NT2/D1 (cell line): ENCODE measurements at places on chromosomes 4 and X.

DNA sequence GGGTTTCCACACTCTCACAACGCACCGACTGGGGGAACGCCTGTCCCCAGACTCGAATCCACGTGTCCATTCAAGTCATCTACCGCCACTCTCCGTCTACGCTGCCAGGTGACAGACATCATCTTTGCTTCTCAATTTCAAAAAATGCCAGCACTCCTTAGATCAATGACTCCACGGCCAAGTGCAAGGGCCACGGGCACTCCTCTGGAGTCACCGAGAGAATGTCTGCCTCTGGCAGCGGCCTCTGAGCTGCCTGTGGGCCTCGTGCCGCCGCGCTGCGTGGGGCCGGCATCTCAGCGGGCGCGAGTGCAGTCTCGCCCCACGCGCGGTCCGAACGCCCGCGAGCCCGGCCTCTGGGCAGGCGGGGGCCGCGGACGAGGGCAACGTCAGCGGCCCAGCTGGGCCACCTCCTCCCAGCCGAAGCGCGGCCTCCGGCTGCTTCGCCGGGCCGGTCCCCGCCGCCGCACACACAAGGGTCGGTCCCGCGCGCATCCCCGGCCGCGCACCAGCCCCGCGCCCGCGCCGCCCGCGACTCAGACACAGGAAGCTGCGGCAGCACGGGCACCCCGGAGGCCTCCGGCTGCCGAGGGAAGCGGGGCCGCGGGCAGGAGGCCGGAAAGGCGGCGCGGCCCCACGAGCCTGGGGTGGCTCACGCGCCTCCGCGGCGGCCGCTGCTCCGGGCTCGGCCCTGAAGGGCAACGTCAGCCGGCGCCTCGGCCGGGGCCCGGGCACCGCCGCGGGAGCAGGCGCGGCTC is 450 bp downstream of the ACSL1 start:
- DNase-seq, result no peak

DNA sequence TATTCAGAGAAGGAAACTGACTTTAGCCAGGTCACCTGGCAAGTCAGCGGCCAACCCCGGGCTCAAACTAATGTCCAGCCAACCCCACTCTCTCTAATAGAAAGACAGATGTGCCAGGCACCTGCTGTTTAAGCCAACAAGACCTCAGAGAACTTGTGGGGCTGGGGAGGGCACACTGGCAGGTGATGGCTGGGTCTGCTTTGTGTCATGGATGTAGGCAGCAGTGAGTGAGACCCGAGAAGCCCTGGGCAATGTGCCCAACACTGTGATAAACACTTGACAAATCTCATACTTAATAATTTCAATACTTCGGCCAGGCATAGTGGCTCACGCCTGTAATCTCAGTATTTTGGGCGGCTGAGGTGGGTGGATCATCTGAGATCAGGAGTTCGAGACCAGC is 9.0 kb upstream of the CD99L2 start:
- DNase-seq, result no peak

DNA sequence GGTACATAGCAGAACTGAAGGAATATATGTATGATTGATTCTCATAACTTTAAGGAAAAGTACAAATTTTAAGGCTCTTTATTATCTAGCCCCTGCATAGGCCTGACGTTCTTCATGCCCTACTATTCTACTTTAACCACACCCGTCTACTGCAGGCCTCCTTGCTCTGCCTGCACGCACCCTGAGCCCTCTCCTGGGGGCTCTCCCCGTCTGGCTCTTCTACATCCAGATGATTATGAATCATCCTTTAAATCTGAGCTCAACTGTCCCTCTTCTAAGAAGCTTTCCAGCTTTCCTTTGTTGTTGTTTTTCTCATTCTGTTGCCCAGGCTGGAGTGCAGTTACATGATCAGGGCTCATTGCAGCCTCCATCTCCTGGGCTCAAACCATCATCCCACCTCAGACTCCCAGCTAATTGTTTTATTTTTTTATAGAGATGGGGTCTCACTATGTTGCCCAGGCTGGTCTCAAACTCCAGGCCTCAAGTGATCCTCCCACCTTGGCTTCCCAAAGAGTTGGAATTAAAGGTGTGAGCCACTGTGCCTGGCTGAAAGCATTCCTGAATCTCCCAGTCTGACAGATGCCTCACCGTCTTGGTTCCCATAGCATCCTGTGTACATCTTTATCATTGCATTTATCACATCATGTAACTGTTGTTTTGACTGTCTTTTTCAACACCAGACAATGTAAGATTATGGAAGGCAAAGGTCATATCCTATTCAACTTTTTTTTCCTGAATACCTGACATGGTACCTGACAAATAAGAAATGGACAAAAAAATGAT is 89.2 kb downstream of the WDFY3 start:
- no peak for DNase-seq

GRCh38 chrX:21715337-21715736 is 42.6 kb downstream of the SMPX start:
- DNase-seq, result no peak

DNA sequence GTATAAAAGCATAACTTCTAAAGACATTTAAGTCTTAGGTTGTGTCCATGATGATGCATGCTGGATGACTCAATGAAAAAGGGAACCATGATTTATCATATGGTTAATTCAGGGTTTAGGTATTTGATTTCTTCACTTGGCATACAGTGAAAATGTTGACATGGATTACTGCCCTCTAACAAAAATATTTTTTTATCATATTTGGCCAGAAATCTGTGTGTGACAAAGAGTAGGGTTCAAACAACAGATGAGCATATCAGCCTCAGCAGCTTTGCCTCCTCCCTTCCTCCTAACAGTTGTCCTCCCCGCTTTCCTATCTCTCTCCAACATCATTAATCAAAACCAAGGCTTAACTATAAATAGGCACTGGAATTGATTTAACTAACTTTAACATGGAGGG is 46.3 kb downstream of the ARHGAP6 start:
- no peak for DNase-seq

- DNase-seq, result no peak
Observed at GRCh38 chrX:47628982-47629381, 748 bp downstream of the CFP start.

DNA sequence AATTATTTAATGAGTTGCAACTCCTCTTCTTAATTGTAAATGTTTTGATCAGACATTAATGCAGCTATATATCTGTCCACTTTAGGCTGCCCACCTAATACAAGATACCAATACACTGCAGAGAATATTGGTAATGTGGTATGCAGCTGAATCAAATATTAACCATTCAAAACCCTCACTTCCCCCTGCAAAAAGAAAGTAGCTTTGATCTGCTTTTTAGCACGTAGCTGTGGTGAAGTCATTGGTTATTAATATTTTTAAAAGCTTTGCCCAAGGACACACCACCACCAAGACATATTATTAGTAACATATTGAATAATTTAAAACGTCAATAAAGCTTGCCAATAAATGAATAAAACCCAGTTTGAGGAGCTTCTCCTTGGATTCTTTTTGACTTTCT is 28.6 kb upstream of the CYP2U1 start:
- DNase-seq, result no peak

DNA sequence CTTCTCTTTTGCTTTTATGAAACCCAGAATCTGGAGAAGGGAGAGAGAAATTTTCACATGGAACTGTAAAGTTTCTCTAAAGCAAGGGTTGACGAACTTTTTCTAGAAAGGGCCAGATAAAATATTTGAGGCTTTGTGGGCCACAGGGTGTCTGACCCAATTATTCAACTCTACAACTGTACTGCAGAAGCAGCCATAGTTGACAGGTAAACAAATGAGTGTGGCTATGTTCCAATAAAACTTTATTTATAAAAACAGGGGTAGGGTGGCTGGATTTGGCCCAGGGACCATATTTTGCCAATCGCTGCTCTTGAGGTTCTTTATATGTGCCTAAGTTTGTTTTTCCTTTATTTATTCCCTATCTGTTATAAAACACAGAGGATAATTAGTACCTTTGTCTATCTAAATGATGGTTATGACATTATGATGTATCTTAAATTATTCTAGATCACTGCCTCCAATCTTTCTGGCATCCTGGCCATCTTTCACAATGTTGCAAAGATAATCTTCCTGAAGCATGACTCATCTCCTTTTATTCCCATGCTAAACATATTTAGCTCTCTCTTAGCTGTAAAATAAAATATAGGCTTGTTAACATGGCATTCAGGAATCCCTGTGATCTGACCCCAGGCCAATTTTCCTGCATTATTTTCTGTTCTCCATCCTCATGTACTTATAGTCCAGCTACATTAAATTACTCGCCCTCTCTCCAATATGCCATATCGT is 106.8 kb upstream of the CBLL2 start:
- DNase-seq, result no peak

- no peak for DNase-seq
Observed at GRCh38 chr4:15691346-15692135, 9.9 kb downstream of the FAM200B start.

- DNase-seq, result no peak
Observed at GRCh38 chr4:76449833-76450232, 14.8 kb downstream of the SHROOM3 start.

- DNase-seq, result no peak
Observed at GRCh38 chr4:153592064-153592463, 92.0 kb upstream of the TLR2 start.

GRCh38 chr4:34202154-34202553 is 2042.2 kb downstream of the ARAP2 start:
- DNase-seq, result no peak

DNA sequence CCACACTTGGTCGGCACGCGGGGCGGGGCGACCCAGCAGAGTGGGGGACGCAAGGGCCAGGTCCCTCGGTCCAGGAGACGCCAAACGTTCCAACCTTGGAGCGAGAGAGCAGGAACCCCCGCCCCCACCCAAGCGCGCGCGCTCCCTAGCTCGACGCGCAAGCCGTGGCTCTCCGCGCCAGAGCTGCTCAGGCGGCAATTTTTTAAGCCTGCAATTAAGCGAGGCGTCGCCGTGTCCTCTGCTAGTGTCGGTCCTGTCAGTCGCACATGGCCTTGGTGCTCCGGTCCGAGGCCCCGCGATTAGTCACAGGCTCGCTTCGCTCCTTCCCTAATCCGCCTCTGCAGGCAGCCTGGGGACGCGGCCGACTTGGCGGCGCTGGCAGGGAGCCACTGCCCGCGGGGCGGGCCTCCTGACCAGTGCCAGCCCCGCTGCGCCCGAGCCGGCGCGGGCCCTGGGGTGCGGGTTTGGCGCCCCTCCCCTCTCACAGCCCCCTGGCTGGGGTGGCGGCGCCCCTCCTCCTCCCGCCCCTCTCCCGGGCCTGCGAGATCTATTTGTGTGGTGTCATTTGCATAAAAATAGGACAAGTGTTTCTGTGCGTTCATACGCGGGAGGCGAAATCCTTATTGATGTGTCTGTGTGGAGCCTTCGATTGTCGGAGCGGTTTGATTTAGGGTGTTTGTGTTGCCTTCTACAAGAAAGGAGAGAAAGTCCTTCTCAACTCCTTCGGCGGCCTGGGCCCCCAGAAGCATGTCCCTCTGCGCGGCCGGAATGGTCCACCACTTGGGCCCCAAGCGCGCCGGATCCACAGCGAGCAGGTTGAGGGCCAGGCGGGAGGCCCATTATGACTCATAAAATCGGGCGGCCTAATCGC is 9.8 kb upstream of the BCOR start:
- DNase-seq, result no peak

GRCh38 chr4:36313703-36314102 is 32.3 kb downstream of the DTHD1 start:
- DNase-seq, result no peak

DNA sequence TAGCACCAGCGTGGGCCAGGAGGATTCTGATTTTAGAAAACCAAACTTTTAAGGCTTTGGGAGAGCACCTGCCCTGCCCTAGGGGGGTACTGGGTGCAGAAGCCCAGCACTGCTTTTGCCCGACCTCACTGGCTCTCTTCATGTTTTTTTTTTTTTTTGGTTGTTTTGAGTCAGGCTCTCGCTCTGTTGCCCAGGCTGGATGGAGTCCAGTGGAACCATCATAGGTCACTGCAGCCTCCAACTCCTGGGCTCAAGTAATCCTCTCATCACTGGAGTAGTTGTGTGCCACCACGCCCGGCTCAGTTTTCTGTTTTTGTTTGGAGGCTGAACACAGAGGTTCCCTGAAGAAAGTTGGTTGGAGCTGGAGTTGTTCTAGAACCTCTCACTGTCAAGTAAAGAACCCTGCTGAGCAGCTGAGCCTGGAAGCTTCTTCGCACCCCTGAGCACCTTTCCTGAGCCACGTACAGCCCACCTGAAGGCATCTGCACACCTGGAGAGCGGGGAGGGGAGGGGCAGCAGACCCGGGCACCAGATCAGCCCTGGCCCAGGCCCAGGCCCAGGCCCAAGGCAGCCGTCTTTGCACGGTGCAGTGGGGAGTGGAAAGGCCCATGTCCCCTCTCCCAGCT is 49.5 kb downstream of the SHROOM2 start:
- DNase-seq, result no peak

DNA sequence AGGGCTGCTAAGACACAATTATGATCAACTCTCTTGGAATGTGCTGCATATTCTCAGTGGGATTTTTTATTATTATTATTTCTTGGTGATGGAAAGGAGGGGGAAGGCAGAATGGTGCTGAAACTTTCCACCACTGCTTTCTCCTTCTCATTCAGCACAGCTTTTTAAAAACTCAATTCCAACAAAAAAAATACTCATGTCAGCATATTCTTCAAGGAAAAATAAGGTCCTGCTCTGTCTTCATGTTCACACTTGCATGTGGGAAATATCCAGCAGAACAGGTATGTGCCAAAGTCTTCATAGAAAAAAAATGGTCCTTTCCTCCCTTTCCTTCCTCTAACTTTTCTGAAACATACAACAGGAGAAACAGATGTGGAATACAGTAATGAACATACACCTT is 144.0 kb upstream of the ADAMTS3 start:
- no peak for DNase-seq

GRCh38 chr4:24473309-24473721 is 111.0 kb downstream of the DHX15 start:
- DNase-seq, result no peak

GRCh38 chr4:36316607-36317006 is 35.2 kb downstream of the DTHD1 start:
- no peak for DNase-seq

GRCh38 chr4:76851375-76851774 is 46.6 kb downstream of the SOWAHB start:
- no peak for DNase-seq

- no peak for DNase-seq
Observed at GRCh38 chrX:124726292-124726691, 379.9 kb downstream of the SH2D1A start.

DNA sequence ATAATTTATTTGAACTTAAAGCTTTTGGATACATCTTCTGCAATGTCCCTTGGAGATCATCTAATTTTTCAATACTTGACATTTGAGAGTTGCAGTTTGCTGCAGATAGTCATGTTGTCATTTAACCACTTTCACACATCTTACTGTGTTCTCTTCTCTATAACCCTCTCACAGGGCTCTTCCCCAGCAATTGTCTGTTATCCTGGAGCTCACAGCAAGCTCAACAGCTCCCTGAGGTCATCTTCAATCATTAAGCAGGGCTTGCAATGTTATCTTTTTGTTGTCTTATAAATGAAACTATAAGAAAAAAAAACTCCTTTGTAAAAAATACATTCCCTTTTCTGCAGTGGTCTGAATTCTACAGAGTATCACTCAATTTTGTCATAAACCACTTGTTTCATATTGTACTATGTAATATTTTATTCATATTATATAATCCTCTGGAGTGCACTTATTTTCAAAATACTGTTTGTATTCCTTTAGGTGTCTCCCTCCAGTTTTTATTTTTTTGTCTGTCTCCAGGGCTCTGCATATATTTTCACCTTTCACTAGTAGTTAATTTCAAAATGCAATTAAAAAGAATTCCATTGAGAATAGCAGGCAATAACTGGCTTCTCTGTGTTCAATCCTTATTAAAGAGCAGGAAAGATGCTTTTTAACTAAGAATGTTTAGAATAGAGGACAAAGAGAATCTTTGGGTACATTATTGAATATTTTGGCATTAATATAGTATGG is 106.3 kb upstream of the ARSJ start:
- DNase-seq, result no peak

- DNase-seq, result no peak
Observed at GRCh38 chrX:65406532-65406931, 128.1 kb downstream of the LAS1L start.
